ENCODE measurements at places on chromosomes 2 and 18. TPM values are rescaled to one million over a fixed set of nuclear protein-coding genes. Genes with fewer than 3 reads are reported as not detected.

GRCh38 chr18:23568281-23569138 is 17.8 kb downstream of the NPC1 start:
- H3K4me3 ChIP-seq, result no peak overlapping the region
- H3K27me3 ChIP-seq, result no peaks in the 10 kb centered on the region
- no peak for DNase-seq
- H3K4me1 ChIP-seq, result peaks cover 27% of the 10 kb centered on the region
- peaks cover 22% of the 10 kb centered on the region for H3K36me3 ChIP-seq

- DNase-seq, result no peak
- H3K27me3 ChIP-seq, result no peaks in the 10 kb centered on the region
- H3K4me1 ChIP-seq, result peaks cover 44% of the 10 kb centered on the region
- no peak overlapping the region for H3K27ac ChIP-seq
- no peak overlapping the region for H3K4me3 ChIP-seq
Measured at GRCh38 chr2:109059474-109060165, 69.4 kb upstream of the SH3RF3 start.

Gene TTR
- not detected for total RNA-seq

Gene MORN2
- 2.6 TPM for total RNA-seq

Gene UGT1A8
- not detected for total RNA-seq

- peak; percentile 4 for DNase-seq
- no peaks in the 10 kb centered on the region for H3K4me1 ChIP-seq
- no peak overlapping the region for H3K4me3 ChIP-seq
Measured at GRCh38 chr2:205217004-205217403, 465.3 kb upstream of the NRP2 start.

DNA sequence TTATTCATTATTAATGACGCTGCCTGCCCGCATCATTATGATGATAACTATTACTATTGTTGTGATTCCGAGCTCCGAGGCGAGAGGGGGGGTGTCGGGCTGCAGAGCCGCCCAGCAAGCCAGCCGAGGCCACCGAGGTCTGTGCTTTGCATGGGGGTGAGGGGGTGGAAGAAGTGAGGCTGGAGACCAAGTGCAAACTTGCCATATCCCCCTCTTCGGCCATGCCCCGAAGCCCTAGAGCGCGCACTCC is 3.6 kb downstream of the BCL11A start:
- no peaks in the 10 kb centered on the region for H3K36me3 ChIP-seq
- H3K27me3 ChIP-seq, result peaks cover 6% of the 10 kb centered on the region
- DNase-seq, result no peak
- peaks cover 74% of the 10 kb centered on the region for H3K4me1 ChIP-seq
